T-helper 22 cell (primary cell): ENCODE measurements at places on chromosomes 12 and 14.

DNA sequence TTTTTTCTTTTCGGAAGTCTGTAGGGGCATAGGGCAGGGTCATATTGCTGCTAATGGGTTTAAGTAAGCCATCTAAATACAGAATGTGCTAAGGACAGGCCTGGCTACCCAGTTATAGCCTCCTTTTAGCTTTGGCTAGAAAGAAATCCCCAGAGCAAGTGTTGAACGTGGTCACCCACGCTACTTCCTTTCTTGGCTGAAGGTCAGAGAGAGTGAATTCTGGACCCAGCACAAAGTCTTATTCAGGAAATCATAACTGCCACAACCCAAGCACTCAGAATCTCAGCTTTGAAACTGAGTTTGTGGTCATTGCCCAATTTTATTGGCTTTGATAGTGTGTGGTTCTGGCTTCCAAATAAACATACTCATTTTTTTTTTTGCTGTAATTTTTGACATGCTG lies 542.1 kb upstream of the ATP2B1 start:
- DNase-seq = no peak

- DNase-seq = no peak
Measured at GRCh38 chr12:128682548-128683275, 141.0 kb downstream of the SLC15A4 start.

DNA sequence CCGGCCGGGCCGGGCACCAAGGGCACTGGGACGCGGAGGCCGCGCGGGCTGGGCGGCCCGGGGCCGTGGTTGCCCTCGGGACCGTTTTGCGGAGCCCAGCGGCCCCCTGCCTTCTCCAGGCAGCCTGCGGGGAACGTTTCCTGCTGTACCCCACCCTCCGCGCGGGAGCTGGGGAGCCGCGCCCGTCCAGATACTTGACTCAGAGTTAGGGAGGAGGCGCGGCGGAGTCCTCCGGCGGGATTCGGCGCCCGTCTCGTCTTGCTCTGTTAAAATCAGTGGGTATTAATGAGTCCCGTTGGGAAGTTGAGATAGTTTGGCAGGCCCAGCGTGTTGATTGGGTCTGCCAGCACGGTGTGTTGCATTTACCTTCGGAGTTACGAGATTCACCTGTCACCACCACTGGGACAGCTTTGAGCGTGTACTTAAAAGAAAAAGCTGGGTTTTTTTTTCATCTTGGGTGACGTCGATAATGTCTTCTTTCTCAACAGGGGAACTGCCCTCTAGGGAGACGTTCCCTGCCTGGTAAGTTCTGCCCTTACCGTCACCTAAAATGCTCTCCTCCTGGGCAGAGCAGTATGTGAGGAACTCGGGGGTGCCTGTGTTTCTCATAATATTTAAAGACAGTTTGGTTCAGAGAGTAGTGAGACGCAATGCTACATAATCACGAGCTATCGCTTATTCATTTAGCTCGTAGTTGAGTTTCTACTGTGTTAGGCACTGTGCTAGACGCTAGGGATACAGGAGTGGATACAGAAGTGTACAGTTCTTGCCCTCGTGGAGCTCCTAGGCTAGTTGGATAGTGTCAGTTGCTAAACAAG lies 596 bp downstream of the DLST start:
- DNase-seq = peak; percentile 39

DNA sequence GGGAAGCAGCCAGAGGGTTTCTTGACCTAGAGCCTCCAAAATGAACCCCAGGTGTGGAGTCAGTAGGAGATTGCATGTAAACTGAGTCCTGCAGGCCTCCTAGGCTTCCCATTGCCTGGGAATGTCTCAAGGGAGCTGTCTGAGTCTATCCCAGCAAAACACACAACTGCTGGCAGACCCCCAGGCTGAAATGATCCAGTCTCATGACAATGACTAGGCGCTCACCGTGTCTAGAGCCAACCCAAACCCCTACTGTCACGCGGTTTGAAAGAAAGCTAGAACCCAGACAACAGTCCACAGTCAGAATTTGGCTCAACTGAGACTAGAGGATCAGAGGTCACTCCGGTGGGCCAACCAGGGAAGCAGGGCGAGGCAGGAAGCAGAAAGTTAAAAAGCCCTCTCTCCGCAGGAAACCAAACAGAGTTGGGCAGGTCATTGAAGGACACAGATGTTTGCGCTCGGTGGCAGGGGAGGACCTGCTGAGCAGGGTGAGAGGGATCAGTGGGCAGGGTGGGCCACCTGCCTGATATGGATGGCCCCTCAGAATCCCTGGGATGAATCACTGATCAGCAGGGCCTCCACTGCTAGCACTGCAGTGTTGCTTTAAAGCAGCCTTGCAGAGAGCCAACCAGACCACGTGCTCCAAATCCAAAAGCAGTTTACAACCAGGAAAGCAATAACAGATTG lies 23.8 kb downstream of the ACTN1 start:
- DNase-seq = no peak

DNA sequence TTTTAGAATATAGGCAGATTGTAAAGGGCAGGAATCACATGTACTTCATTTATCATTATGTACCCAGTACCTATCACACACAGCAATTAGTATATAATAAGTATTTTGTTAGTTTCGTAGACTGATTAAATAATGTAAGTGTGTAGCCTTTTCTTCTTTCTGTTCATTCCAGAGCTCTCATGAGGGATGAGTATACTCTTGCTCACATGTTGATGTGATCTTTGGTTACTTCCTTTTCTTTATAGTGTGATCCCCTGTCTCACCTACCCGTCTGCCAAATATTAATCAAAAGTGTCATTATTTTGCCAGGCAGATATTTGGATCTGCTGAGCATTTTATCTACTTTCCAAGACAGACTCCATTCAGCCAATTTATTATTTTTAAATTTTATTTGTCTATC lies 156.1 kb downstream of the PCNX1 start:
- DNase-seq = no peak

DNA sequence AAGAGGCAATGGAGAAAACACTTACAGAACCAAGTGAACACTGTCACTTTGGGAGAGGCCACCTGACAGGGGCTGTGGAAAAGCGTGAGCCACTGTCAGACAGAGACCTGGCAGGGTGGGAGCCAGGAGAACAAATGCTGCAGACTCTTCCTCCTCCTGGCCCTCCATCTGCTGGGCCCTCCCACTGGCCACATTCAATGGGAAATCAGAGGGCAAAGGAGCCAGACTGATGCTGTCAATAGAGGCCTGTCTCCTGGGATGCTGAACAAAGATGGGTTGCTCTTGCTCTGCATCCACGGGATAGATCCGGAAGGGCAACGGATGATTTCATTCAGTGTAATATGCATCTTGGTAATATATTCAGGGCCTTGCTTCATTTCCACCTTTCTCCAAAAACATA lies 44.9 kb upstream of the BCAT1 start:
- DNase-seq = no peak

DNA sequence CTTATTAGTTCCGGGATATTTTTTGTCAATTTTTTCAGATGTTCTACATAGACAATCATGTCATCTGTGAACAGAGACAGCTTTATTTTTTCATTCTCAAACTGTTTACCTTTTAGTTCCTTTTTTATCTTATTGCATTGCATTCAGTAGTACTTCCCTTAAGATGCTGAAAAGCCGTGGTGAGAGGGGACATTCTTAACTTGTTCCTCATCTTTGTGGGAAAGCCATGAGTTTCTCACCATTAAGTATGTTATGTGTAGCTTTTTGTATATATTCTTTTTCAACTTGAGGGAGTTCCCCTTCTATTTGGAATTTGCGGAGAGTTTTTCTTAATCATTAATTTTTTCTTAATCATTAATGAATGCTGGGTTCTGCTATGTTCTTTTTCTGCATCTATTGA lies 1727.1 kb upstream of the SEL1L start:
- no peak for DNase-seq

GRCh38 chr14:101939646-101940170 lies 24.7 kb upstream of the DYNC1H1 start:
- DNase-seq = no peak

GRCh38 chr14:20512177-20512905 lies 7.0 kb downstream of the RNASE10 start:
- DNase-seq = no peak

DNA sequence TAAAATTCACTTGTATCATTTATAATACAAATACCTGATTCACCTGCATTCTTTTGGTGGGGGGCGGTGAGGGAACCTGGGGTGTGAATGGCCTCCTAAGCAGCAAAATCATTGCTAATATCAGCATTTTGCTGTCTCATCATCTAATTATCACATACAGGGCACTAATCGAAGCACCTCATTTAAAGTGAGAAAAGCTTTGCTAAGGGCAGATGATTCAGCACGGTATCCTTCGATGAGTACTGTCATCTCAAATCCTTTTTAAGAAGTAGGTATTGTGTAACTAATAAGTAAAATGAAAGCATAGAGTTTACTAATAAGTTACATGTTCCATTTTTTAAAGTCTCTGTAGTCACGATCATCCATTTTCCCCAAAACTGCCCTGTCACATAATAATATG lies 278.1 kb upstream of the SOX5 start:
- DNase-seq = no peak

GRCh38 chr12:98757455-98757854 lies 112.4 kb downstream of the APAF1 start:
- DNase-seq = no peak

GRCh38 chr12:100249941-100250340 lies 16.9 kb downstream of the DEPDC4 start:
- DNase-seq = no peak

- no peak for DNase-seq
Measured at GRCh38 chr12:123483602-123484248, 25.8 kb downstream of the SNRNP35 start.

GRCh38 chr14:59768855-59769375 lies 101.7 kb downstream of the RTN1 start:
- no peak for DNase-seq

DNA sequence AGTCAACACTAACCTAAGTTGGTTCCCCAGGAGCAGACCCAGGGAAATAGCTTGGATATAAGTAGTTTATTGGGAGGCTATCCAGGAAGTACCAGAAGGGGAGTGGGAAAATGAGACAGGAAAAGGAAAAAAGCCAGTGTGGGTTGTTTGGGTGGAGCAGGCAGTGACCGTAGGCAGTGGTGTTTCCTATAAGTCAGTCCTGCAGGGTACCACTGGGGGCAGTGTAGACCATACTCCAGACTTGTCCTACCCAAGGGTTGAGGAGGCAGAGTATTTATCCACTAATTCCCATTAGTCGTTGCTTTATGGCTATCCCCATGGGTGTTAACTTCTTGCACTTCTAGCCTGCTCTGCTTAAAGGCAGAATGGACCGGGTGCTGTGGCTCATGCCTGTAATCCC lies 6.4 kb upstream of the CCDC60 start:
- no peak for DNase-seq
